Activated CD8-positive, alpha-beta memory T cell treated with anti-CD3 and anti-CD28 coated beads, Interleukin-2, amount 50 U/mL, for 48 hours (primary cell): ENCODE measurements at places on chromosomes 1 and 21.

DNA sequence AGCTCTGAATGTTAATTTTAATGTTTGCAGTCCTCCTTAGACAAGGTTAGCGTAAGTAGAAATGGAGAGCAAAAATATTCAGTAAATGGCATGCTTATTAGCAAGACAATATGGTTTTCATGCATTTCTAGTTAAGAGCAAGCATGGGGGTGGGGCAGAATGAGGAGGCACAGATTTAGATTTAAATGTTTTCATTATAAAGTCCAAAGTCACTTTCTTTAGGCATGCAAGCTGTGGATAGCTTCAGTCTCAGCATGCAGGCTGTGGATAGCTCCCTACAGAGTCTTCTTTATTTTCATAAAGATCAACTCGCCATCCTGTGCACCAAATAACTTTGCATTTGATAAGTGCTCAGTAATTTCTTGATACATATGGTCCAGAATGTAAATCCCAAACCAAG is 1294.5 kb upstream of the ADGRL2 start:
- no peak for DNase-seq

- DNase-seq = no peak
Measured at GRCh38 chr1:182080955-182081582, 19.6 kb upstream of the ZNF648 start.

DNA sequence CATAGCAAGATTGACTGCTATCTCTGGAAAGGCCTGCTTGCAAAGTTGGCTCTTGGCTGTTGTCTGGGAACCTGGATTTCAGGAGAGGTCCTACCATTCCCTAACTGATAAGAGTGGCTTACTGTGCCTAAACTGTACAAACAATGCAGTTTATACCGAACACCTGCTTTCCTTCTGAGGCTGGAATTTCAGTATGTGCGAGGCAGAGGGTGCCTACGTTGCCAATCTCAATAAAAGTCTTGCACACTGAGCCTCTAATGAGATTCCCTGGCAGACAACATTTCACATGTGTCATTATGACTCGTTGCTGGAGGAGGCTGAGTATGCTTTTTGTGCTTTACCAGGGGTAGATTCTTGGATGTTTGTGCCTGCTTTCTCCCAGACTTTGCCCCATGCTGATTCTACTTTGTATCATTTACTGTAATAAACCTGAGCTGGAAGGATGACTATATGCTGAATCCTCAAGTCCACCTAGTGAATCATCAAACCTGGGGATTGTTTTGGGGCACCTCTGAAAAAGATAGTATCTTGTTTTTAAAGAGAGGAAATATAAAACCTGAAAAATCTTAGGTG is 58.9 kb upstream of the GNG4 start:
- no peak for DNase-seq

DNA sequence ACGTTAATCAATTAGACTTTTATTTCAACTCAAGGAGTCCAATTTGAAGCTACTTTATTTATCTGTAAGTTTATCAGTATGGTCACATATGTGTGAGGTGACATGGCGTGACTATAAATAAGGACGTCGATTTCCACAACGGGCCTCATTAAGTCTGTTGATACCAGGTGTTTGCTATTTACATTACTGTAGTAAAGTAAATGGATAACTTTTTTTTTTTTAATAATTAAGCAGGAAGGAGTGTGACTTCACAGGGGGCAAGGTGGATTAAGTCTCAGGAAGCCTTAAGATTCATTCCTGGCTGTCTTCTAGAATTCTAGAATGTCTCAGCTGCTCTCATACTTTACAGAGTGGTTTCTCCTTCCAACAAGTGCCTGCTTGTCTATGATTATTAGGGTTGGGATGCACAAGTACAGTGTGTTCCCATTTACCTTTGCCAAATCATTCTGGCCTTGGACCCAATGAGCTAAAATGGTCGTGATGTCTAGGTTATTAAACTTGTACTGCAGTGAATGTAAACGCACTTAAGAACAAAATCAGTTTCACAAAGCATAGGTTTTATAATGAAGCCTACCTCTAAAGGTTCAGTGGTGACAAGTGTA is 15.5 kb downstream of the MAP3K7CL start:
- DNase-seq = no peak

GRCh38 chr1:232764458-232765251 is 40.6 kb upstream of the MAP10 start:
- DNase-seq = no peak

DNA sequence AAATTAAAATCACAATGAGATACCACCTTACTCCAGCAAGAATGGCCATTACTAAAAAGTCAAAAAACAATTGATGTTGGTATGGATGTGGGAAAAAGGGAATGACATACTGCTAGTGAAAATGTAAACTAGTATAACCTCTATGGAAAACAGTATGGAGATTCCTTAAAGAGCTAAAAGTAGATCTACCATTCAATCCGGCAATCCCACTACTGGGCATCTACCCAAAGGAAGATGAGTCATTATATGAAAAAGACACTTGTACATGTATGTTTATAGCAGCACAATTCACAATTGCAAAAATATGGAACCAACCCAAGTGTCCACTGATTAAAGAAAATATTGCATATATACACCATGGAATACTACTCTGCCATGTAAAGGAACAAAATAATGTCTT is 37.2 kb downstream of the SUSD4 start:
- DNase-seq = no peak

- no peak for DNase-seq
Measured at GRCh38 chr21:33939226-33939625, 23.6 kb upstream of the ATP5PO start.

DNA sequence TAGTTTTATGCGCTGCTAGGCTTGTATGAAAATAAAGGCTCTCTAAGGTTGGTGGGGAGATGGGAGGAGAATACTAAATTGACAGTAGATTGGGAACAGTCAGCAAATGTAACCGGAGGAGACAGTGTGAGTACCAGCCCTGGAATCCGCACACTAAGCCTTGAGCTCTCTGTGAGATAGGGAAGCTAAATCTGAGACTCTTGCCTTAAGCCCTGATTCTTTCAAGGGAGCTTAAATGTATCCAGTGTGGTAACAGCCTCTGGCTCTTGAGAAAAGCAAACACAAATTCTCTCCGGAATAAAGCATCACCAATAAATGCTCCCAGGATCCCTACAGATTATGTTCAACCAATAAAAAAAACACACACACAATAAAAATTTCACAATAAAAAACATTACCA is 33.0 kb upstream of the PDPN start:
- DNase-seq = no peak

- no peak for DNase-seq
Measured at GRCh38 chr1:163307479-163308171, 14.1 kb upstream of the NUF2 start.

GRCh38 chr1:172185211-172185610 is 235.3 kb upstream of the C1orf105 start:
- no peak for DNase-seq

- no peak for DNase-seq
Measured at GRCh38 chr21:23093259-23093658, 2095.1 kb downstream of the NCAM2 start.

- DNase-seq = no peak
Measured at GRCh38 chr1:109256971-109257681, 7.8 kb downstream of the CELSR2 start.

DNA sequence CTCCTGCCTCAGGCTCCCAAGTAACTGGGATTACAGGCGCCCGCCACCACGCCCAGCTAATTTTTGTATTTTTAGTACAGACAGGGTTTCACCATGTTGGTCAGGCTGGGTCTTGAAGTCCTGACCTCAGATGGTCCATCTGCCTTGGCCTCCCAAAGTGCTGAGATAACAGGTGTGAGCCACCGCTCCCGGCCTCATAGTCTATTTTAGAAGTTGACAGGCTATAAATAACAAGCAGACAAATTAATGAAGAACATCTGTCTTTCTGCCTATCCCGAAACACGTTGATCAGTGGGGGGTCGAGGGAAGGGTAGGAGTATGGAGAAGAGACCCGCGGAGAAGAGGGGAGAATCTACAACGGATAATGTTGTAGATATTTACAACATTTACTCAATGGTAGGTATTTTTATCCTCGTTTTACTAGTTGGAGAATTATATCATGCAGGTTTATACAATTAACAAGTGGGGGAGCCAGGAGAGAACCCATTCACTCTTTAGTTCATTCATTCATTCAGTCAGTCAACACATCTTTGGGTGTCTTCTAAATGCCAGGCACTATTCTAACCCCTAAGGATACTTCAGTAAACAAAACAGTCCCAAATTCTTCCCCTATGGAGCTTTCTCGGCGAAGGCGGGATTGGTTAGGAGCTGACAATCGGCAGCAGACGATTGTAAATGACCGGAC is 497 bp upstream of the IFNAR2 start:
- no peak for DNase-seq

GRCh38 chr1:46735708-46736324 is 16.9 kb upstream of the EFCAB14 start:
- DNase-seq = no peak

DNA sequence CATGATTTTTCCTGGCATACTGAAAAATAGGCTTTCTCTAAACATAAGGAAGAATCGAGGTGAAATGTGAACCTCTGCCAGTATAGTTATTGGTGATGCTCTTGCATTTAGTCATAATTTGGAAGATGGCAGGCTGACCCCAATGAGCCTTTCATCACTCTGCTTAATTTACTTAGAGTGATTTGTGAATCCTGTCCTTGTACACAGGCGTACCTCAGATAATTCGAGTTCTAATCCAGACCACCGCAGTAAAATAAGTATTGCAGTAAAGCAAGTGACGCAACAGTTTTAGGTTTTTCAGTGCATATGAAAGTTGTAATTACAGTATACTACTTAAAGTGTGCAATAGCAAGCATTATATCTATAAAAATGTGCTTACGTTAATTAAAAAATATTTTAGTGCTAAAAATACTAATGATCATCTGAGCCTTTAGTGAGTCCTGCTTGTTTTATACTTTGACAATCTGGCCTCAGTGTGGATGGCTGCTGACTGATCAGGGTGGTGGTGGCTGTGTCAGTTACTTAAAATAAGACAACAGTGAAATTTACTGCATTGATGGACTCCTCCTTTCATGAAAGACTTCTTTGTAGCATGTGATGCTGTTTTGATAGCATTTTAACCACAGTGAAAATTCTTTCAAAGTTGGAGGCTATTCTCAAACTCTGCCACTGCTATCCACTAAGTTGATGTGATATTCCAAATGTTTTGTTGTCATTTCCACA is 1.7 kb downstream of the PKNOX1 start:
- no peak for DNase-seq

- peak; percentile 83 for DNase-seq
Measured at GRCh38 chr1:89609781-89610456, 23.0 kb upstream of the LRRC8C start.

- no peak for DNase-seq
Measured at GRCh38 chr1:235296729-235297128, 31.2 kb downstream of the ARID4B start.

DNA sequence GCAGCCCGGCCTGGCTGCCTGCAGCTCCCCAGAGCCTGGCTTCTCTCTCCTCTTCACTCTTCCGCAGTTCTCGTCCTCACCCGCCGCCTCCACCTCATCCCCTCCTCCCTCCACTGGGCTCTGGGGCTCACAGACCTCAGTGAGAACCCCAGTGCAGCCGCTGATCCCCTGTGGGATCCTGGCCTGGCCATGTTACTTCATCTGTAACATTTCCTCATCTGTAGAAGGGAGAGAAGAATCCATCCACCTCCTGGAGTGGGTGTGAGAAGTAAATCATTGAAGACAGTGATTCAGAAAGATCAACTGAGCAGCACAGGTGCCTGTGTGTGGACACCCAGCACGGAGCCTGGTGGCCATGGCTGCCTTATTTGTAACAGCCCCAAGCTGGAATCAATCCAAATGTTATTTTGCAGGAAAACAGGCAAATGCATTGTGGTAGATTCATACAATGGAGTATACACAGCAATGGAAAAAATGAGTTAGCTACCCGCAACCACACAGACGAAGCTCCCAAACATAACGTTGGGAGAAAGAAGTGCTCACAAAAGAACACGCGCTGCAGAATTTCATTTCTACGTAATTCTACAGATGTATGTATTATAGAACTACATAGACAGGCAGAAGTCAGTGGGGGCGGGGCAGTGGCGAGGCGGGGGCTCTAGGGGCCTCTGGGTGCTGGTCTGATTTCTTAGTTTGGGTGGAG is 8.7 kb downstream of the LAPTM5 start:
- DNase-seq = no peak

GRCh38 chr1:2231532-2232254 is 3.6 kb downstream of the SKI start:
- peak; percentile 81 for DNase-seq

DNA sequence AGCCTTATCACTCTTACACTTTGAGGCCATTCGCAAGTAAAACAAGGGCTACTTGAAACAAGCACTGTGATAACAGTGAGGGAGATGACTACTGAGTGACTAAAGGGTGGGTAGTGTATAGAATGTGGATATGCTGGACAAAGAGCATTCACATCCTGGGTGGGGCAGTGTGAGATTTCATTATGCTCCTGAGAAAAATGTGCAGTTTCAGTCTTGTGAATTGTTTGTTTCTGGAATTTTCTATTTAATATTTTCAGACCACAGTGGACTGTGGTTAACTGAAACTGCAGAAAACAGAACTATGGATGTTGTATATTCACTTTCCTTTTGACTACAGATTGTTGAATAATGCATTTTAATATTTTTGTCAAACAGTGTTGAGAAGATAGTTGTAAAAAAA is 25.1 kb upstream of the B3GALT2 start:
- no peak for DNase-seq

GRCh38 chr1:96374076-96374762 is 347.4 kb upstream of the PTBP2 start:
- DNase-seq = no peak

GRCh38 chr1:9180111-9180819 is 51.4 kb upstream of the GPR157 start:
- DNase-seq = no peak

DNA sequence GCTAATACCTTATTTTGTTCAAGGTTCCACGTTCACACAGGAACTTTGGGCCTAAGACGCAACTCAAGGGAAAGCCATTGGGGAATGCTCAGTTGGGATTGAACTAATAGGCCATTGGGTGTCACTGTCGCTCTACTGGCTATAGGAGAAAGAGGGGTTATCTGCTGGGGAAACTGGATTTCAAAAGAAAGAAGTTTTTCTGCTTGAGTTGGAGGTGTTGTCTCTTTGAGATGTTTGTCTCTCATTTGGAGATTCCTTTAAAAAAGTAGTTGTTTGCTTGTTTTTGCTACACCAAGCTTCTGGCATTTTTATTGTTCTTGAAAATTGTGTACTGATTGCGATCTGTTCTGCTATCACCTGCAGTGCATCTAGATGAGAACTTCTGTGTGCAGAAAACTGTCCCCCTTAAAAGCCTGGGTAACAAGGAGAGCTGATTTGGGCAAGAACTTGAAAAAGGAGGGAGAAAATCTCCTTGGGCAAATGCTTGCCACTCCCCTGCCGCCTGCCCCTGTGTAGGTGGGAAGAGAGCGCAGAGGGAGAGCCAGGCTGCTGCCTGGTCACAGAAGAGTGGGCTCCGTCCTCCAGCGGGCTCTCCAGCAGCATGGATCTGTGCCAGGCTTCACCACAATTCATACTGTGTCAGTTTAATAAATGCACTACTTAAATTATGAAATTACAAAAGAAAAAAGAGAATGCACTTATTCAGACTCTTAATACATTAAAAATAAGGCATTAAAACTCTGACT is 39.9 kb downstream of the PEX14 start:
- DNase-seq = no peak
